ENCODE measurements at places on chromosomes 7 and 10.

GRCh38 chr10:97795886-97796285, 24.1 kb upstream of the SFRP5 start:
- no peak for DNase-seq

DNA sequence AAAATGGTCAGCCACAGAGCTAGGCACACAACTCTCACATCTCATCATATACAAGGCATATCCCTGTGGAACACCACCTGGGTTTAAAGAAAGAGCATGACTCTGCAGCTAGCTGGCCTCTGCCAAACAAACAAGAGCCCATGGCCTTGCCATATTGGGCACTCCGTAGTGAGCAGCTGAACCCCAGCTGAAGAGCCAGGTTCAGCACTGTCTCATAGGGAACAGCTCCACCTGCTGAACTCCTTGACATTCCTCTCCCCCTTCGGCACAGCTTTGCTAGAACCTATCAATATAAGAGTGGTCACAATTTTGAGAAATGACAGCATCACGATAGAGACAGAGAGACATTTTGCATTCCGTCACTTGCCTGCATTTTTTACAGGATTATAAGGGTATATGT, 20.0 kb downstream of the SORCS1 start:
- no peak for DNase-seq

- no peak for DNase-seq
Measured at GRCh38 chr10:1561731-1562337, 175.5 kb downstream of the ADARB2 start.

- no peak for DNase-seq
Measured at GRCh38 chr7:10343108-10343507, 630.6 kb upstream of the PHF14 start.

GRCh38 chr7:155766966-155767916, 45.0 kb downstream of the SHH start:
- DNase-seq: no peak

DNA sequence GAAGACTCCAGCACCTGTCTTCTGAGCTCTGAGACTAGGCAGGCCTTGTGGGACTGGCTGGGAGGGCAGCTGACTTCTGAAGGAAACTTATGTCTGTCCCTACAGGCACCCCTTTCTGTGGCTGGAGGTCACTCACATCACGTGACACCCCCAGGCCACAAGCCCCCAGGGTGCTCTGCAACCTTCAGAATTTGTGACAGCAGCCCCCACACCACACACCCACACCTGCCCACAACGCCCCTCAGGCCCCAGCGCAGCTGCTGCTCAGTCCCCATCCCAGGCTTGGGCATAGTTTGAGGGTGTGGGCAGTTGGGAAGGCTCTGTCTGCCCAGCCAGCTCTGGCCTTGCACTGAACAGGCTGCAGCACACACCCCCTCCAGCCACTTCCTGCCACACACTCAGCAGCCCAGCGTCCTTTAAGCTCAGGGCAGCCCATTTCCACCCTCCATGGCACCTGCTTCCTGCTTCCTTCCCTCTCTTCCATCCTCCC, 80.0 kb upstream of the UNC5B start:
- DNase-seq: no peak

DNA sequence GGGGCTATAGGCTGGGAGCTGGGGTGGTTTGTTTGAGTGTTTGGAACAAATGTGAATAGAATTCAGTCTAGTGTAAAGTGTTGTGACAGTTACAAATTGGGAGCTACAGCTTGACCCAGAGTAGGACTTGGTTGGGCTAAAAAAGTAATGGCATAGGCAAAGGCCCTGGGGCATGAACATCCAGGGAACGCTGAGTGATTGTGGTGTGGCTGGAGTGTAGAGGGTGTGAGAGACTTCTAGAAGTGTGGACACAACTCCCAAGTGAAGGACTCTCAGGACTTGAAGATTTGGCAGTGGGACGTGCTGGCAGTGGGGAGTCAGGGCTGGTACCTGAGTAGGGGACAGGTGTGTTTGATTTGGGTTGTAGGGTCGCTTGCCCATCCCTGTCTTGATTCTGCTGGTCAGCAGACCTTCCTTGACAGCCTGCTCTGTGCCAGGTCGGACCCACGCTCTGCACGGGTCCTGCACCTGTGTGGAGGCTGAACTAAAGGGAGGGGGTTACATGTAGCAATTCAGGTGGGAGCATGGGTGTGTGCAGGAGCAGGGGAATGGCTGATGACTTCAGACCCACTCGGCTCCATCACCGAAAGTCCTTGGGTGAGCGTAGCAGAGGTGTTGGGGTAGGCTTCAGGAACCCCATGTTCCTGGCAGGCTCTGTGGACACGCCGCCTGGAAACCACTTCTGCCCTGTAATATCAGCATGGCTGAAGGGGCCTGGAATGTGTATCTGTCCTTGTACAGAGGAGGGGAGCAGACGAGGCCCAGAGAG, 43.3 kb downstream of the ZMIZ1 start:
- no peak for DNase-seq

- DNase-seq: no peak
Measured at GRCh38 chr10:126380352-126381076, 7.8 kb downstream of the ADAM12 start.

DNA sequence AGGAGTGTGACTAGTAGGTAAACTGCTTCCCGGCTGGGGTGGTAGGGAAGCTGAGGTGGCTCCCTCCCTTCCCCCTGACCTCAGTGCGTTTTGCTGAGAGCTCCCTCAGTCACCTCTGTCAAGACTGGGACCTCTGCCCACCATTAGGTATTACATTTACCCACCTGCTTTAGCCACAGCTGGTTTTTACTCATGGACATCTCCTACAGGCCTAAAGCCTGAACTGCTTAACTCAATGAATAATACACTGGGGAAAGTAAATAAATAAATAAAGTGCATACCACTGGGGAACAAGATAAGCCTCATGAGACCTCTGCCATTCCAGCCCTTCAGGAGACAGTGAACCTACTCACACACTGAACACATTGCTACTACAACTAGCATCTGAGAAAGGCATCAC, 38.9 kb upstream of the CDK13 start:
- no peak for DNase-seq

DNA sequence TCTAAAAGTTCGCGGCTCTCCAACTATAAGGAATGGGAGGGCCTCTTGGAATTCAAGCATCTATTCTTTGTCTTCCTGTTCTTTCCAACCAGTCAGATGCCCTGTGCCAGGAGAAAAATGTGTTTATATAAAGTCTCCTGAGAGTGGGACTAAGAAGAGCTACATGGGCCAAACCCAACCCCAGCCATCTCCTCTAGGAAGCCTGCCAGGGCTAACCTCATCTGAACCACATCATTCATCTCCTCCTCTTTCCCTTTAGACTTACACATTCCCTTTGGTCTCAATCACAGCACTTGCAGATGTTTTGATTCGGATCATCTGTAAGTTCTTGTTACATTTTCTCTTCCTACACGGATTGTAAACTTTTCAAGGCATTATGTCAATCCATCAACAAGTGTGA, 62.6 kb downstream of the DOCK4 start:
- DNase-seq: no peak

GRCh38 chr10:1267148-1267547, 211.0 kb downstream of the WDR37 start:
- DNase-seq: no peak

- no peak for DNase-seq
Measured at GRCh38 chr10:132478341-132479023, 59.1 kb upstream of the INPP5A start.

DNA sequence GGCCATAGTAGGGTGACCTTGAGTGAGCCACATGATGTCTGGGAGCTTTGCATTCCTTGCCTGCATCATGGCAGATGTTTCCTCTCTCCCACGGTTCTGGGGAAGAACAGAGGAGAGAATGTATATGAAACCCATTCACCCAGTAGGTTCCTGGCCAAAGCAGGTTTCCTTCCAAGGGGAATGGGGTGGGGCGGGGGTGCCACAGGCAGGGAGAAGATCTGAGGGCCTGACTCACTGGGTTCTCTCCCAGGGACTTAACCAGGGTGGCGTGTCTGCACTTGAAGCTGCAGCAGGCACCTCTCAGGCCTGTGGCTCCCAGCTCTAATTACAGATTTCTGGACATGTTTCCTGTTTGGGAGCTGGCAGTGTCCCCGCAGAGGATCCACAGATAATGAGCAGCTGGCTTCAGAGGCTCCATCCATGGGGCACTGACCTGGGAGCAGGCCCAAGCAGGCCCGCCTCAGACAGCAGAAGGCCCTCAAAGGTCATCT, 50.2 kb upstream of the ZMIZ1 start:
- no peak for DNase-seq

- no peak for DNase-seq
Measured at GRCh38 chr10:51095444-51095843, 21.2 kb downstream of the PRKG1 start.

DNA sequence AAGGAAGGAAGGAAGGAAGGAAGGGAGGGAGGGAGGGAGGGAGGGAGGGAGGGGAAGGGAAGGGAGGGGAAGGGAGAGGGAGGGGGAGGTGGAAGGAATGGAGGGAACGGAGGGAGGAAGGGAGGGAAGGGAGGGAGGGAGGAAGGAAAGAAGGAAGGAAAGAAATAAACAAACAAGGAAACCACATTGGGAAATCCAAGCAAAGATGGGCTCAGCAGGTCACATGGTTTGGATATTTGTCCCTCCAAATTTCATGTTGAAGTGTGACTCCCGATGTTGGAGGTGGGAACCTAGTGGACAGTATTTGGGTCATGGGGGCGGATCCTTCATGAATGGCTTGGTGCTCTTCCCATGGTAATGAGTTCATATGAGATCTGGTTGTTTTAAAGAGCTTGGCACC, 454.6 kb upstream of the C7orf33 start:
- DNase-seq: no peak

DNA sequence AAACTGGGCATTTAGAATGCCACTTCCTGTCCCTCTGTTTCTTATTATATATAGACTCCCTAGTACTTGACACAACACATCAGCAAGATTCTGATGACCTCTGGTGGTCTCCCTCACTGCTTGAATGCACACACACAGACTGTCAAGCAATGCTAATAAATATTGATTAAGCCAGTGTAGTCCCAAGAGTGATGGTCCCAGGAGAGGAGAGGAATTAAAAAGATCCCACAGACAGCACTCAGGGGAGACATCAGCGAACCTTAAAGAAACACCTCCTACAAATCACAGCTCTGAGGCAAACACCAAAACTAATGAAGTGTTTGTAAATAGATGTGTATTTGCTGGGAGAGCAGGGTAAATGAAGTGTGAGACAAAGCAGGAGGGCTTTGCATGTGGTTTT, 1291.2 kb downstream of the XPNPEP1 start:
- DNase-seq: no peak

DNA sequence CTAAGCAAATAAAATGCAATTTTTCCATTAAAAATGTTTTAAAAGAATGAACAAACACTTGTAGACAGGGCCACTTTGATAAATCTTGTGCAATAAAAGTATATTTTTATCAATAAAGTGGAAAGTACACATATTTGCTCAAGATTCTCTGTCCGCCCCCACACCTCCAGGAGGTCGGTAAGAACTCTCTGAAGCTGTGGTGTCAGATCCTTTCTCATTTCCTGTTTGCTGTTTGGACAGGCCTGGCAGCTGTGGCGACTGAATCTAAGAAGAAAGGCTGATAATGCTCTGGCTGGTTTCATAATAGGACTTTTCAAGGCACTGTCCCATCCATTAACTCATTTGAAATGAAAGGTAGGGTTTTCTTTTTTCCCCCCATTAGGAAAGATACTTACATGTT, 15.3 kb upstream of the ASB4 start:
- DNase-seq: peak; percentile 43

- no peak for DNase-seq
Measured at GRCh38 chr7:48466713-48467112, 295.5 kb downstream of the ABCA13 start.

- DNase-seq: peak; percentile 50
Measured at GRCh38 chr7:139543801-139544603, 20.5 kb downstream of the CLEC2L start.

GRCh38 chr10:131212763-131213325, 98.7 kb downstream of the TCERG1L start:
- DNase-seq: no peak

GRCh38 chr10:98790817-98791216, 344.1 kb upstream of the HPS1 start:
- DNase-seq: peak; percentile 33

DNA sequence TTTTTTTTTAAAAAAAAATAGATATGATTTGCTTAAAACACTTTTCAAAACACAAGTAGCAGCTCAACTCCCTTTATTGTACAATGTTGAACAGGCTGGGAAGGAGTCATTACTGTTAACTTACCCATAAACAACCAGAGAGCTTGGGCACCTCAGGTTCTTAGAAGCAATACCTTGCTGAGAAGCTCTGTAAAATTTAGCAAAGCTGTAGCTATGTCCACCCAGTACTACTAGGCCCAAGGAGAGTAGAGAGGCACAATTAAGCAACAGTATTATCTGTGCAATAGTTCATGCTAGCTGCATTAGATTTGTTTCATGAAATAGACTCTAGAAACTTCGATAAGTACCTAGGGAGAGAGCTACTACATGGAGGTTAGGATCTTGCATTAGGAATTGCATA, 32.0 kb downstream of the SEMA3A start:
- no peak for DNase-seq

DNA sequence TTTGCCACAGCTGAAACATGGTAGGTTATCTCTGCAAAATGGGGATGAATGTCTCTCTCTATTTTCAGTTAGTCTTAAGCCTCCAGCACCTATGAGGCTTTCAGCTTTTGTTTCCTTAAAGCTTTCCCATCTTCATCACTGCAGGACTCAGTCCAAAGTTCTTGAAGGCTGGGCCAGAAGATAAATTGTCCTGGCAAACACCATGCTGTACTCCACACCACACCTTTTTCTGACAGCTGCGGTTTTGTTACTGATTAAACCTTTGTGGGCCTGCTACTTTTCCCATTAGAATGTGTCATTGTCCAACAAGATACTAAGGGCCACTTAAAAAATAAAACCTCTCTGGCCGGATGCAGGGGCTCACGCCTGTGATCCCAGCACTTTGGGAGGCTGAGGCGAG, 87.2 kb upstream of the A1CF start:
- DNase-seq: no peak

DNA sequence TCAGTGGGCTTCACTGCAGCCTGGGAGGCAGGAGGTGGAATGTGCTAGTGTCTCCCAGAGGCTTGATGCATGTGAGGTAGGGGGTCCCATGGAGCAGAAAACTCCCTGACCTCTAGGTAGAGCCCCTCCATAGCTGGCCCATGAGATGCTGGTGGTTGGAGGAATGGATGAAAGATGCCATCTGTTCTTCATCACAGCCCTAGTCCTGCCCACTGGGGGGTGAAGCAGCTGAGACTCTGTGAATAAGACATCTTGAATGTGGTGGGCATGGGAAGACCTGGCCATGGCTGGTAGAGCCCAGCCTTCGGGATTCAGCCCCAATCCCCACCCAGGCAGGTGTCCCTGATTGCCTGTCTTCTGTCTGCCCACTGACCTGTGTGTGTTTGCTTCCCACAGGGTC, 92.5 kb downstream of the COL13A1 start:
- DNase-seq: no peak

- DNase-seq: no peak
Measured at GRCh38 chr7:103912891-103913605, 76.4 kb downstream of the RELN start.

DNA sequence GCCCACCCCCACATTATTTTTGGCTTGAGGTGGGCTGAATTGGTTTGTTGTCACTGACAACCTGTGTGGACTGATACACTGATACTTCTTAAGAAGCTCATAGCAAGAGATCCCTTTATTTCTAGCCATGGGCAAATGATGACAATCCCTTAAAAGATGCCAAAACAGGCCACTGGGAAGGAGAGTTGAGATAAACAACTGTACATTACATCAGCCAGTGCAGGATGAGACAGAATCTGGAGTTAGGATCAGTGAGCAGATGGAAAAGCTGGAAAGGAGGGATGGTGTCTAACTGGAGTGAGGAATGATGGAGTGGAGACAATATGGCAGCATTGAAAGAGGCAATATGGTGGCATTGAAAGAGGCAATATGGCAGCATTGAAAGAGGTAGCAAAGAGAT, 195.9 kb upstream of the LYZL2 start:
- DNase-seq: no peak

Measured in suppressor macrophage treated with lipopolysaccharide for 1 hour (primary cell).